ENCODE measurements at places on chromosomes 16 and 17. TPM values are rescaled to one million over a fixed set of nuclear protein-coding genes. Genes with fewer than 3 reads are reported as not detected.

The MLKL gene
- 8.3 TPM for total RNA-seq

GRCh38 chr17:11514981-11515680 is 83.1 kb upstream of the DNAH9 start:
- DNase-seq: no peak
- H3K27me3 ChIP-seq: no peaks in the 10 kb centered on the region
- H3K36me3 ChIP-seq: no peaks in the 10 kb centered on the region
- no peak overlapping the region for H3K27ac ChIP-seq
- H3K4me3 ChIP-seq: no peak overlapping the region

DNA sequence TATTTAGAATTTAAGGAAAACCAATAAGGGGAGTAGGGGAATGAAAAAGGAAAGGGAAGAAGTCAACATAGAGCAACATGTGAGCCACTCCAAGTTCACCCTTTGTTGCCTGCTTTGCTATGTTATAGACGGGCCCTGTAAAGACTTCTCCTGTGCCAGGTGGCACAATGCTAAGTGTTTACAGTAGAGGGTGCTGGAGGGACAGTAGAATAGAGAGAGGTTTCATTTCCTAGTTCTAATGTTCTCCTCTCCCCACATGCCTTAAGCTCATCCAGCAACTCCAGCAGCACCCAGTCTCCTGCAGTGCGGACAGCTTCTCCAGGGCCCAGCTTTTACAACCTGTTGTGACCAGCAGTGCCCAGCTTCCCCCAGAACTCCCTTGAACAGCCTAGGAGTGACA is 468.0 kb downstream of the HS3ST3B1 start:
- no peaks in the 10 kb centered on the region for H3K36me3 ChIP-seq
- DNase-seq: no peak
- no peak overlapping the region for H3K4me3 ChIP-seq
- no peaks in the 10 kb centered on the region for H3K4me1 ChIP-seq
- no peaks in the 10 kb centered on the region for H3K27me3 ChIP-seq

DNA sequence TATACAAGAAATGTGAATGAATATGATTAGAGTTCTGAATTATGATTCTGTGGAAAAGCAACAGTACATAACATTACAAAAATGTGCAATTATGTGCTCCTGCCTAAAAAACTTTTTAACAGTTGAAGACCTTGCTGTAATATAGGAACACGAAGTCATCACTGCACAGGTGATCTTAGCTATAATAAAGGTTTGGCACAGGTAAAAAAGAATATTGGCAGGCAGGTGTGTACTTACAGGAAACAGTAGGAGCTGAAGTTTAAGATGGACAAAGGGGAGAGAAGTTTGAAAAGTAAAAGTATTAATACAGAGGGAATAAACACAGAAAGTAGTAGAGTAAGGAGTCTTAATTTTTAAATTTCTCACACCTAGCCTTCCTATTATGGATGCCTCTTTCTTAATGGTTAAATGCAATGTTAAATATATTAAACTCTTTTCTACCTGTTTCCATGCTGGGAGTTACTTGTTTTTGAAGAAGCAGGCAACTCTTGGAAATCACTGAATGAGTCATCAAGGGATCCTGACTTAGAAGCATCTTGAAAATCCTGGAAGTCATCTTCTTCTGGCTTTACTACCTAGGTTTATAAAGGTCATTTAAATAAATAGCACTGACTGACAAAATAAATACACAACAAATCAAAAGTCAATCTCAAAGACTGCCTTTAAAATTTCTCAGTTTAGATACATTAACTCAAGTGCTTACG is 40.7 kb downstream of the SYNRG start:
- peaks cover 26% of the 10 kb centered on the region for H3K36me3 ChIP-seq
- no peak overlapping the region for H3K27ac ChIP-seq
- H3K27me3 ChIP-seq: no peaks in the 10 kb centered on the region
- H3K4me1 ChIP-seq: no peaks in the 10 kb centered on the region
- no peak overlapping the region for H3K4me3 ChIP-seq

DNA sequence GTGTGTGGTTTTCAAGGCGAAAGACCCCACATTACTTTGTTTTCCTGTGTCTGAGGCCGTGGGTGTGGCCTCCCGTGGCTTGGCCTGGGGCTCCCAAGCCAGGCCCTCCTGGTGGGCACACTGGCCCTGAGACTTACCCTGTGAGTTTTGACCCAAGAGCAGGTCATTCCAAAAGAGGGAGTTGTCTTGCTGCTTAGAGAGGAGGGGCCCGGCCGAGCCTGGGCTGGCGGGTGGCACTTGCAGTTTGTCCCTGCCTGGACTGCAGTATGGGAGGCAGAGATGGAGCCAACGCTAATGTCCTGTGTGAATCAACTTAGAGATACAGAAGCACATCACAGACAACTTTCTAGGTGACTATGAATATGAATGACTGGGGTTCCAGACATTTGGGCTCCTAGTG is 22.7 kb downstream of the PLEKHG4 start:
- no peak overlapping the region for H3K4me3 ChIP-seq
- no peak overlapping the region for H3K27ac ChIP-seq
- no peak for DNase-seq
- no peaks in the 10 kb centered on the region for H3K27me3 ChIP-seq

The AURKB gene
- 141 TPM for total RNA-seq

DNA sequence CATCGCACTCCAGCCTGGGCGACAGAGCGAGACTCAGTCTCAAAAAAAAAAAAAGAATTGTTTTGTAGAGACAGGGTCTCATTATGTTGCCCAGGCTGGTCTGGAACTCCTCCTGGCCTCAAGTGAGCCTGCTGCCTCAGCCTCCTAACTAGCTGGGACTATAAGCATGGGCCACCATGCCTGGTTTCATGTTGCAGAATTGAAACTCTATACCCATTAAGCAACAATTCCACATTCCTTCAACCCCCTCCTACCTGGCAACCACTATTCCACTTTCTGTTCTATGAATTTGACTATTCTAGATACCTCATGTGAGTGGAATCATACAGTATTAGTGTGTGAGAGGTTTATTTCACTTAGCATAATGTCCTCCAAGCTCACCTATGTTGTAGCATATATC is 24.5 kb downstream of the RNF135 start:
- H3K27ac ChIP-seq: no peak overlapping the region
- H3K36me3 ChIP-seq: 0 out of 2 replicates have a peak, but pooled peaks cover 5% of the 10 kb centered on the region
- H3K27me3 ChIP-seq: no peaks in the 10 kb centered on the region
- no peaks in the 10 kb centered on the region for H3K4me1 ChIP-seq
- no peak overlapping the region for H3K4me3 ChIP-seq

- no peak overlapping the region for H3K27ac ChIP-seq
- DNase-seq: no peak
Measured at GRCh38 chr17:81582341-81582740, 30.2 kb upstream of the FAAP100 start.

GRCh38 chr17:67649891-67650290 is 67.8 kb upstream of the NOL11 start:
- DNase-seq: no peak
- no peak overlapping the region for H3K4me3 ChIP-seq
- no peaks in the 10 kb centered on the region for H3K4me1 ChIP-seq
- no peaks in the 10 kb centered on the region for H3K36me3 ChIP-seq
